ENCODE measurements at places on chromosomes 2 and 18. TPM values are rescaled to one million over a fixed set of nuclear protein-coding genes. Genes with fewer than 3 reads are reported as not detected.

- no peak for DNase-seq
Observed at GRCh38 chr2:128783896-128784295, 465.2 kb upstream of the HS6ST1 start.

DNA sequence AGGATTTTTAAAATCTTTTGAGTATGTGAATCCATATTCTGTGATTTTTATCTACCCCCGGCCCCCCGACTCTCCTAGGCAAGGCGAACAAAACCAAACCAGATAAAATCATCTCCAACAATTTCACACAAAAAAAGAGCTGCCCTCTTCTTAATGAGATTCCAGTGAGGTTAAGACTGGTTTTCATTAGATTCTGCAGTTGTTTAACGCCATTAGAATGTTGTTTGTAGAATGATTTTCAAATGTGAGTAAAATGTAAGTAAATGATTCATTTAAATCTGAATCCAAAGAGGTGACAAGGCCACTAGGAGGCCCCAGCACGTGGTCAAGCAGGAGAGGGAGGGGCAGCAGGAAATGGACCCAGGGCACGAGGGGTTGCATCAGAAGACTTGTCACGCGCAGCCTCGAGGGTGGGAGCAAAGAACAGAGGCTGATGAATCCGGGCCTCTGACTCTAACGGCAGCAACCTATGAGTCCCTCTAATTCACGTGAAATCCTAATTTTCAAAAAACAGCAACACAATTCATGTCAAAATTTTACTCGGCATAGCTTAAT lies 24.3 kb upstream of the KLHL29 start:
- peak; percentile 47 for DNase-seq

DNA sequence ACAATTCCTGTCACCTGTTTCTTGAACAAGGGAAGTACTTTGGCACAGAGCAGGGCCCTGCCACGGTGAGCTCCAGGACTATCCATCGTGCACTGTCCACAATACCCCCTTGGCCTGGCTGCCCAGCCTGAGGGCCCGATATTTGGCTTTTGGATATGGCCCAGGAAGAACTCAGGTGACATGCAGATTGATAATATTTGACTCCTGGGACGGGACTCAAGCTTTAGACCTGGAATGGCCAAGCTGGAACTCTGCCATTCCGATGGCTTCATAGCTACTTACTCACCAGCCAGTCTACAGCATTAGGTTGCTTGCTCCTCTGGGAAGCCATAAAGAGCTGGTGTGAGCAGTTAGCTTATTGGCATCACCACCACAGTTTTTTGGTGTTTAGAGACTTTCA lies 26.6 kb downstream of the EML6 start:
- no peak for DNase-seq

GRCh38 chr2:12935222-12935621 lies 218.5 kb downstream of the TRIB2 start:
- peak; percentile 65 for DNase-seq

GRCh38 chr2:239908744-239909143 lies 116.4 kb downstream of the NDUFA10 start:
- DNase-seq, result no peak

GRCh38 chr2:7902251-7902765 lies 779.5 kb upstream of the ID2 start:
- DNase-seq, result no peak

- no peak for DNase-seq
Observed at GRCh38 chr2:101759162-101759561, 61.7 kb downstream of the MAP4K4 start.

GRCh38 chr2:70696142-70696541 lies 71.9 kb downstream of the ADD2 start:
- no peak for DNase-seq

PLB1 gene
- not detected for total RNA-seq

CD302 gene
- 2.4 TPM for total RNA-seq

STARD6 gene
- total RNA-seq, result not detected

Measured in GM23338 (cell line).